Karpas-422 (cell line): ENCODE measurements at places on chromosomes 2 and 18.

DNA sequence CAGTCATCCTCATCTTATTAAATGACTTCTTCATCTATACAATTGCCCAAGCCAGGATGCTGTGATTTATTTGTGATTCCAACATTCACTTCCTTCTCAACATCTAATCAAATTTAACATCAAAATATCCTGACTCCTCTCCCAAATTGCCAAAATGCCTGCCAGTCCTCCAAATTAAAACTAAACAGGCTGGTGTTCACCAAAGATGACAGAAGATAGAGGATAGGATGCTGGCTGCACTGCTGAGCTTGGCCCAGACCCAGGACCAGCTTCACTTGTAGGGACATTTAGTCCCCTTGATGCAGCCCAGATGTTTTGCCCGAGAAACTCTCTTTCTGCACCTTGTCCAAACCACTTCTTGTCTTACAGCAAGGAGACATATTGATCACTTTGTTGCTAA lies 540.0 kb upstream of the CNTNAP5 start:
- H3K27ac ChIP-seq = no peak overlapping the region
- H3K36me3 ChIP-seq = no peaks in the 10 kb centered on the region
- no peak overlapping the region for H3K4me3 ChIP-seq
- no peaks in the 10 kb centered on the region for H3K27me3 ChIP-seq

DNA sequence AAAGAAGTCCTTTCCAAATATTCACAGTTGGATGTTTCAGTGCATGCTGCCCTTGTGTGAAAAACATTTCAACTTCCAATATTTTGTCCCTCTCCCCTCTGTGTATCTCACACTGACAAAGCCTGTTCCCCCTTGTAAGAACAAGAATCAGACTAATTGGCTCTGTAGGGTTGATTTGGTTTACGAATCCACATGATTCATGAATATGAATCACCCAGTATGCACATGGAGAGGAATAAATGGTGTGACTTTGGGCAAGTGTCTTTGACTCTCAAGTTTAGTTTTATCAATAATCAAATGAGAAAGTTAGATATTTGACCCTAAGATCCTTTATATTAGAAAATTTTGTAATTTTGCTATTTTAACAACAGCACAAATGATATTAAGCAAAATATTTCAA lies 9.3 kb upstream of the CDH20 start:
- H3K27me3 ChIP-seq = no peaks in the 10 kb centered on the region
- H3K36me3 ChIP-seq = no peaks in the 10 kb centered on the region
- no peaks in the 10 kb centered on the region for H3K4me1 ChIP-seq

GRCh38 chr18:2939317-2939716 lies 73.6 kb downstream of the LPIN2 start:
- no peak overlapping the region for H3K27ac ChIP-seq
- H3K4me1 ChIP-seq = no peaks in the 10 kb centered on the region
- no peak overlapping the region for H3K4me3 ChIP-seq
- no peaks in the 10 kb centered on the region for H3K27me3 ChIP-seq
- H3K36me3 ChIP-seq = no peaks in the 10 kb centered on the region

- H3K27me3 ChIP-seq = no peaks in the 10 kb centered on the region
- H3K4me1 ChIP-seq = no peaks in the 10 kb centered on the region
- H3K4me3 ChIP-seq = no peak overlapping the region
- DNase-seq = no peak
- H3K27ac ChIP-seq = no peak overlapping the region
- H3K36me3 ChIP-seq = no peaks in the 10 kb centered on the region
Measured at GRCh38 chr2:105969552-105969951, 224.5 kb downstream of the UXS1 start.

DNA sequence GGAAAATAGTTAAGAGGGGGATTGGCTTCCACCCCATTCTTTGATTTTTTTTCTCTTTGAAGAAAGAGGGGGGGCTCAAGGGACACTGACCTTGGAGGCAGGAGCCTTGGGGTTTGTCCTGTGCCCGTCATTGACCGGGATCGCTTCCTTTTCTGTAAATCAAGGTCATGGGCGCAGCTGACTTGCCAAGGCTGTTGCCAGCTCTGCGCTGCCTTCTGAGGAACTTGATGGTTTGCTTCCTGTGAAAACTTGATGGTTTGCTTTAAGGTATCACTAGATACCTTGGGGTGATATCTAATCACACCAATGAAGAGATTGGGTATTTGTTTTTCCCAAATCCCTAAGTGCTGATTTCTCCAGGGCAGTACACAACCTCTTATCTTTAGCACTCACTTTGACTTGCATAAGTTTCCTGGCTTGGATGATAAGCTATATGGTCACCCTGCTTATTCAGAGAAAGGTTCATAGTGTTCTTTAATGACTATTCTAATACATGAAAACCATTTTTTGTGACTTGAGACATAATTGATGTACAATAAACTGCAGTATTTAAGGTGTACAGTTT lies 56.0 kb downstream of the DGKD start:
- H3K4me1 ChIP-seq = no peaks in the 10 kb centered on the region
- H3K27me3 ChIP-seq = no peaks in the 10 kb centered on the region; the same call in 1 of the 2 replicates

- no peak for DNase-seq
- no peak overlapping the region for H3K4me3 ChIP-seq
Measured at GRCh38 chr18:57648414-57648813, 26.8 kb upstream of the NARS1 start.

- no peak overlapping the region for H3K27ac ChIP-seq
- H3K4me1 ChIP-seq = no peaks in the 10 kb centered on the region
- no peak for DNase-seq
- no peak overlapping the region for H3K4me3 ChIP-seq
- H3K27me3 ChIP-seq = no peaks in the 10 kb centered on the region
- no peaks in the 10 kb centered on the region for H3K36me3 ChIP-seq
Measured at GRCh38 chr2:65479524-65479923, 47.1 kb upstream of the SPRED2 start.

DNA sequence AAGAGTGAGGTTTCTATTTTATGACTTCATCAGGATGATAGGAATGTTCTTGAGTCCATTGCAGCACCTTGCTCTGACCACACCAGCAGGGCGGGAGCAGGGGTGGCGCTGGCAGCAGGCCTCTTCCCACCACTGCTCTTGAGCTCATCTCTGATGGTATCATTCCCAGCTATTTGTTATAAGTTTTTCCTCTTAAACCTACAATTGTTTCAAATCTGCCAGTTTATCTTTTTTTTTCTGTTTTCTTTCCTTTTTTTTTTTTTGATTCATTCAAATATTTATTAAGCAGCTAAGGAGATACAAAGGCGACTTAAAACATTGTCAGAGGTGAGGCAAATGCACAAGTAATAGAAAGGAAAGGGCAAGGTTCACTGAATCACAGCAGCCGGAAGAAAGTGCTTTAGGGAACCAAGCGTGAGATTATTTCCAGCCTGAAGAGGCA lies 28.7 kb downstream of the NIFK start:
- no peak overlapping the region for H3K27ac ChIP-seq
- no peaks in the 10 kb centered on the region for H3K27me3 ChIP-seq
- no peaks in the 10 kb centered on the region for H3K4me1 ChIP-seq
- H3K36me3 ChIP-seq = no peaks in the 10 kb centered on the region
- H3K4me3 ChIP-seq = no peak overlapping the region

GRCh38 chr2:64667535-64667934 lies 13.8 kb upstream of the SERTAD2 start:
- no peaks in the 10 kb centered on the region for H3K27me3 ChIP-seq
- H3K4me3 ChIP-seq = no peak overlapping the region
- no peaks in the 10 kb centered on the region for H3K36me3 ChIP-seq

GRCh38 chr18:36109737-36110136 lies 19.4 kb downstream of the SLC39A6 start:
- H3K36me3 ChIP-seq = peaks cover 41% of the 10 kb centered on the region
- no peak overlapping the region for H3K27ac ChIP-seq
- no peak overlapping the region for H3K4me3 ChIP-seq

DNA sequence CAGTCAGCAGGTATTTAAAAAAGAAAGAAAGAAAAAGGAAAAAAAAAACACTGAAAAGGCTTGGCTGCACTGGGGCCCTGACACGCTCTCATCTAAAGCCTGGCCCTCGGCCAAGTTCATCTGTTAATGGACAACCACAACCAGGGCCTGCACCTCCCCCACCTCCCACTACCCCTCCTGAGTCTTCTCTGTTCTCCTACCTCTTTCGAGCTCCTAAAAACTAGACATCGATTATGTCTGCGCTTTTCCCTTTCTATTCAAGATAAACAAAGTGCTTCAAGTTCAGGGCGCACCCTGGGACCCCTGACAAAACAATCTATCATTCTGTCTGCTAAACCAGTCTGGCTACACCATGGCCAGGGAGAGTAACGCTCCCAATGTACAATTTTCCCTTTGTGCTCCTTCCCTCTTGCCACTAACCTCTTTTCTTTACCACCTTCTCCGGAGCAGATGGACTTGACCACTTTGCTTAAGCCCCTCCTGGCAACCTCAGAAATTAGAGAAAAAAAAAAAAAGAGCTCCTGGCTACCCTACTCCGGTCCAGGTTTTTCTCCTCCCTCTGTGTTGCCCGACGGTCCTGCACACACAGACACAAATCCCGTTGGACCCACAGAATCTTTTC lies 22.7 kb downstream of the BCL11A start:
- peaks cover 60% of the 10 kb centered on the region; the same call in 1 of the 2 replicates for H3K36me3 ChIP-seq
- peaks cover 100% of the 10 kb centered on the region for H3K4me1 ChIP-seq
- H3K27ac ChIP-seq = peak overlapping the region; percentile 9; the same call in 1 of the 2 replicates
- H3K4me3 ChIP-seq = no peak overlapping the region

DNA sequence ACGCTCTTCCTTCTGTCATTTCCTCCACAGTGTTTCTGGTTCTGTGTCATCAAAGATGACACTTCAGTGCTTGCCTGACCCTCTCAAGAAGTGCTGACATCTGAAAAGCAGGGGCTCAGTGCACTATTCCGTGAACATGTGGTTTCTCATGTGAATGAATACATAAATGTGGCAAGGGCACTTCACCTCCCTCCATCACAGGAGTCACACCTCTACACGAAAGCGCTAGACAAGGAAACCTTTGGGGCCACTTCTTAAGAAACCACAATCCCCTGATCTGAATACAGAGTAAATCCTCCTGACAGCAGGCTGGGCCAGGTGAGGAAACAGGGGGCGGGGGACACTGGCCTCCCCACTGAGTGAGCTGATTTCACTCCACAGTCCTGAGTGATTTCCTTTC lies 145.8 kb upstream of the ACAA2 start:
- no peaks in the 10 kb centered on the region for H3K27me3 ChIP-seq
- H3K4me3 ChIP-seq = no peak overlapping the region
- no peak for DNase-seq

- H3K4me3 ChIP-seq = no peak overlapping the region
- H3K27me3 ChIP-seq = no peaks in the 10 kb centered on the region
- DNase-seq = no peak
Measured at GRCh38 chr2:7930800-7931635, 750.8 kb upstream of the ID2 start.

GRCh38 chr2:216545359-216545758 lies 46.7 kb downstream of the RPL37A start:
- no peak for DNase-seq
- H3K36me3 ChIP-seq = no peaks in the 10 kb centered on the region
- no peak overlapping the region for H3K4me3 ChIP-seq
- H3K27ac ChIP-seq = no peak overlapping the region

GRCh38 chr18:47931718-47932103 lies 1.3 kb upstream of the SMAD2 start:
- DNase-seq = peak; percentile 86
- peaks cover 54% of the 10 kb centered on the region for H3K4me1 ChIP-seq
- H3K4me3 ChIP-seq = peak overlapping the region; percentile 66
- peak overlapping the region; percentile 89 for H3K27ac ChIP-seq
- no peaks in the 10 kb centered on the region for H3K36me3 ChIP-seq
- no peaks in the 10 kb centered on the region for H3K27me3 ChIP-seq

- H3K27me3 ChIP-seq = no peaks in the 10 kb centered on the region
- no peak overlapping the region for H3K4me3 ChIP-seq
- no peaks in the 10 kb centered on the region for H3K4me1 ChIP-seq
- no peak overlapping the region for H3K27ac ChIP-seq
Measured at GRCh38 chr2:186518291-186518690, 32.2 kb downstream of the ZC3H15 start.

- no peak overlapping the region for H3K27ac ChIP-seq
- peaks cover 20% of the 10 kb centered on the region for H3K4me1 ChIP-seq
- H3K4me3 ChIP-seq = no peak overlapping the region
- H3K27me3 ChIP-seq = no peaks in the 10 kb centered on the region
Measured at GRCh38 chr2:38706846-38707345, 41.0 kb downstream of the GALM start.

- no peaks in the 10 kb centered on the region for H3K36me3 ChIP-seq
- peak overlapping the region; percentile 98 for H3K27ac ChIP-seq
- H3K27me3 ChIP-seq = no peaks in the 10 kb centered on the region
- no peak for DNase-seq
- H3K4me1 ChIP-seq = peaks cover 94% of the 10 kb centered on the region
Measured at GRCh38 chr2:201126308-201127151, 10.6 kb downstream of the CFLAR start.

DNA sequence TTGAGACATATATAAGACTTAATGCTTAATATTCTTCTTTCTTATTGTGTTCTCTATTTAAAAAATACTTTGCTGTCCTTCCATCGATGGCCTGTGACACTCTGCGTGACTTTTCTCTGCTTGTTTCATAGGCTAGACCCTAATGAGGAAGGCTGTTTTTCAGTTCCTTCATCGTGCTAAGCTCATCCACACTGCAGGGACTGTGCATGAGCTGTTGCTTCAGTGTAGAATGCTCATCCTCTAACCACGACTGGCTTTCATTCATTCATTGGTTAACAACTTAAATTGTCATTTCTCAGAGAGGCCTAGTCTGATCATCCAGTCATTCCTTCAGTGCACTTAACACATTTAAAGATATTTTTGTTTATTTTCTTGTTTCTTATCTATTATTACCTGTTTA lies 134.4 kb downstream of the CCDC85A start:
- DNase-seq = no peak
- no peak overlapping the region for H3K4me3 ChIP-seq
- no peaks in the 10 kb centered on the region for H3K4me1 ChIP-seq
- no peaks in the 10 kb centered on the region for H3K36me3 ChIP-seq
- no peak overlapping the region for H3K27ac ChIP-seq
- H3K27me3 ChIP-seq = no peaks in the 10 kb centered on the region

DNA sequence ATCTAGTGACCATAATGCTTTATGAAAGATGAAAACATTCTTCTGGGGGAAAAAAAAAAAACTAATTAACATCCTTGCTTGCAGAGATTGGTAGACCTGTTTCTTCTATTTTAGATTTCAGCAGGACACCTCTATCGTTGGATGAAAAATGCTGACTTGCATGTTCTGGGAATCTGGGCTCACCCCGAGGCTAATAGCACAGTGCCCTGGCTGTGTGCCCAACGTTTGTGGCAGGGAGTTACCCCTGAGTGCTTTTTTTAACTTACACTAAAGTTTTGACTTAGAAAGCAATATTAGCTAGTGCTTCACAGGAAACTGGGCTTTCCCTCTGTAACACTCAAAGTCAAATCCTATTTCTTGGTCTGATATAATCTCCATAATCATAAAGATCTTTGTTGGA lies 233.2 kb downstream of the SLC8A1 start:
- H3K4me3 ChIP-seq = no peak overlapping the region
- H3K27me3 ChIP-seq = no peaks in the 10 kb centered on the region
- no peak for DNase-seq
- H3K36me3 ChIP-seq = no peaks in the 10 kb centered on the region
- H3K27ac ChIP-seq = no peak overlapping the region
- H3K4me1 ChIP-seq = no peaks in the 10 kb centered on the region

DNA sequence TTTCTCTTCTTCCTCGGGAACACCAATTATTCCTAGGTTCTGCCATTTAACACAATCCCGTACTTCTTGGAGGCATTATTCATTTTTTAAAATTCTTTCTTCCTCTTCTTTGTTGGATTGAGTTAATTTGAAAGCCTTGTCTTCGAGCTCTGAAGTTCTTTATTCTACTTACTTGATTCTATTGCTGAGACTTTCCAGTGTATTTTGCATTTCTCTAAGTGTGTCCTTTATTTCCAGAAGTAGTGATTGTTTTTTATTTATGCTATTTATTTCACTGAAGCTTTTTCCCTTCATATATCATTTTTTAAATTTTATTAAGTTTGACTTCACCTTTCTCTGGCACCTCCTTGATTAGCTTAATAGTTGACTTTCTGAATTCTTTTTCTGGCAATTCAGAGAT lies 13.6 kb upstream of the UPP2 start:
- no peak overlapping the region for H3K4me3 ChIP-seq
- no peaks in the 10 kb centered on the region for H3K4me1 ChIP-seq
- no peaks in the 10 kb centered on the region for H3K27me3 ChIP-seq
- no peak overlapping the region for H3K27ac ChIP-seq
